ENCODE measurements at places on chromosomes 7 and 10.

DNA sequence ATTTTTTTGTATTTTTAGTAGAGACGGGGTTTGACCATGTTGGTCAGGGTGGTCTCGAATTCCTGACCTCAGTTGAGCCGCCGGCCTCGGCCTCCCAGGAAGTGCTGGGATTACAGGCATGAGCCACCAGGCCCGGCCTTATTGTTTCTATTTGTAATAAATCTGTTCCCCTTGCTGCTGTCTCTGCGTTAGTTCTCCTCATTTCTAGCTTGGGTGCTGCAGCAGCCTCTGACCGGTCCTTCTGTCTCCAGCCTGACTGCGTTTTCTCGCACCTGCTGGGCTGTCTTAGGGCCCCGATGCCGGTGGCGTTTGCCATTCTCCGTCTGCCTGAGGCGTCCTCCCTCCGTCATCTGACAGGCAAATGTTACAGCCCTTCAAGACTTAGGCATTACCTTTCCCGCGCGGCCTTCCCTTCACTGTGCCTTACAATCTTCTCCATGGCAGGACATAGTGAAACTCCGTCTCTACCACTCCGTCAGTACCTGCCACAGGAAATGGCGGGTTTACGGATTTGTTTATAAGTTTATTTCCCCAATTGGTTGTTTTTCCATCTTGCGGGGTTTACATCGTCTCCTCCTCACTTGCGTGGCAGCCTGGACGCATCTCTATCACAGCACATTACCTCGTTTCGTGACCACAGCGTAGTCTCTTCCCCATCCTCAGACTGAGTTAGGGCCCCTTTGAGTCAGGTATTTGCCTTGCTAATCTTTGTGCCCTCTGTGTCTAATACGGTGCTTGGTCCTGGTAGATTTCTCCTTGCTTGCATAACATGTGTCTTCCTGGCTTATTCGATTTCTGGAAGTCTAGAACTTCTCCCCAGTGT lies 2.3 kb upstream of the GIMAP8 start:
- DNase-seq = no peak

DNA sequence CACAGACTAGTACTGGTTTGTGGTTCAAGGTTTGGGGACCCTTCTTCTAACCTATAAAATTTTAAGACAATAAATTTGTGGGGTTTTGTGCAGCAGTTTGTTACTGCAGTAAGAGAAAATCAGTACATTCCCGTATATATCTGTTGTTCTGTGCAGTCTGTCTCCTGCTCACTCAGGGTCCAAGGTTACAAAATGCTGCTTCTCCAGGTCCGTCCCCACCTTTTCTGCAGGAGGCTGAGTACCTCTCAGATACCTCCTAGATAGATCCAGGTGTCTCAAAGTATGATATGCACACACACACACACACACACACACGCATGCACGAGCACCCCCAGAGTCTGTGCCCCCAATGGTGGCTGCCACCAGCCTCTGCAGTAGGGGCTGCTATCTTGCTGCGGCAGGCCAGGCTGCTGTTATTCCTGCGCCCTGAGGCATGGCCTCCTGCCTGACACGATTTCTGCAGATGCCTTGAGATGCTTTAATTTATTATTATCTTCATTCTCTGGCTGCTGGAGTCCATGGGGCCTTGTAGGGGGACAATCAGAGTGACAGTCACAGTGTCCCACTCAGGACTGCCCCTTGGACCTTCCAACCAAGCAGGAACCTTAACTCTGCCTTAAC lies 25.2 kb upstream of the ASL start:
- no peak for DNase-seq

DNA sequence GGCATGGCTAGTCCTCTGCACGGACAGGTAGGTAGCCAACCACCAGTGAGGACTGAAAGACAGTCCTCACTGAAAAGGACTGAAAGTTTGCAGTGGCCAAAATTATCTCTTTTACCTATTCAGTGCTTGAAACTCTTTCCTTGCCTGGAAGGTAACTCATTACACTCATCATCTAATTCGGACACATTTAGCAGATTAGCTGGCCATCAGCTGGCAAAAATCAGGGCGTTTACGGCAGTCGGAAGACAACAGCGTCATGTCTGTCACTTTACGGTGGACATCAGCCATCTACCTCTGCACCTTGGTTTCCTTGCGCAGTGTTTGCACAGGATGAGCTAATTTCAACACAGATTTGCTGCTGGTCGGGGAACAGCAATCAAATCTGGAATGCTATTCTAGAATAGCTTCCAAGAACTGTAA lies 740 bp downstream of the ANXA7 start:
- DNase-seq = peak; percentile 62

GRCh38 chr7:47380325-47381133 lies 201.4 kb downstream of the TNS3 start:
- no peak for DNase-seq

GRCh38 chr10:94264085-94264484 lies 98.7 kb downstream of the NOC3L start:
- DNase-seq = no peak

DNA sequence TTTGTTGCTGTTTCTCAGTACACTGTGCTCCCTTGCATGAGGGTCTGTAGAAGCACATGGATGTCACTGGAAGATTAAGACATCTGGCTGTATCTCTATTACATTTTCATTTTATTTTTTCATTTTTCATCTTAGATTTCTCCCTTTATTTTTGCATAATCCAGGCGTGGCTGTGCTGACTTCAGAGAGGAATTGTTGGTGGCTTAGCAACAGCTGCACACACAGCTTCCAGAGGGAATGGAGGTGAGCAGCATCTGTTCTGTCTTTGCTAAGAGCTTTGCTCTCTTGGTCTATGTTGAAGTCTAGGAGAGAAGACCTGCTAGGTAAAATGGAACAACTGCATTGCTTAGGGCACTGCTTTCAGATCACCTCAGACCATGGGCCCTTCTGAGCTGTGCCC lies 254.4 kb upstream of the SP4 start:
- no peak for DNase-seq

- no peak for DNase-seq
Measured at GRCh38 chr7:113076703-113077102, 9.9 kb downstream of the GPR85 start.

GRCh38 chr10:23345861-23346260 lies 1.3 kb upstream of the C10orf67 start:
- no peak for DNase-seq

DNA sequence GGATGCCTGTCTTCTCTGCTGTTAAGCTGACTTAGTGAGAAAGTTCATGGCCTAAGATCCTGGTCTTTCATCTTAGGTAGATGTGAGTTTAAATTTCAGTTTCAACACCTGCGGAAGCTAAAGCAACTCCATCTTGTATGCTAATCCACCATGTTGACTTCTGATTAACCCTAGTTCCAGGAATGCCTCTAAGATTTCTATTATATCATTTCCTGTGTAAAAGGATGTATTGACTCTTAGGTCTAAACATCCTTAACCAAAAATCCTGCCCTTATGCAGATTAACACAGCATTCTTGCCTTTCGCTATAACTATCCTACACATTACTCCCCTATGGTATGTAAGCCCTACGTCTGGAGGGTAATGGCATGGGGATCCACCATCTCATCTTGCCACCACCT lies 94.4 kb upstream of the CCDC6 start:
- DNase-seq = no peak

GRCh38 chr7:77569514-77570232 lies 32.6 kb downstream of the PTPN12 start:
- DNase-seq = no peak

DNA sequence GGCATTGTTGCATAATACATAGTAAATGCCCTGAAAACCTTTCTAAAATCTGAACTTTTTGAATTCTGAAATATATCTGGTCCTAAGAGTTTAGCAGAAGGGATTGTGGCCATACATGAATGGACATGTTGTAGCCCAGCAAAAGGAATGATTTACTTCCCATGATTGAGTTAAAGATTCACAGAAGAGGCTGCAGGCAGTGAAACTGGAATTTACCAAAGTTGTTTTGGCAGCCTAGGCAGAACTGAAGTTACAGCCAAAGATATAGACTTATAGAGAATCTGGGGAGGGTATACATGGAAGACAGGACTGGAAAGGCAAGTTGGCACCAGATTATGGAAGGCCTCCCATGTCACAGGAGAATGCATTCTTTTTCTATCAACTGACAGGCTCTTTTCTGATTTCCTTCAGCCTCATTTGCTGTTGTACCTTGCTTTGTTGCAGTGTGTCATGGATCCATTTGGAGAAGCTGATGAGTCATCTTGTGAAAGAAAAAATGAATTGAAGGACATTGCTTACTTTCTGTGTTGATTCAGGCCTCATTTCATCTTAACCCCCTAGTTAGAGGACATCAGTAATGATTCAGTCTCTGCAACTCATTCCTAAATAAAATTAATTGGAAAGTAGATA lies 356.2 kb upstream of the LRGUK start:
- DNase-seq = no peak

- DNase-seq = no peak
Measured at GRCh38 chr10:83333566-83333965, 805.7 kb upstream of the GHITM start.

- DNase-seq = no peak
Measured at GRCh38 chr7:127123220-127123619, 129.5 kb downstream of the GRM8 start.

DNA sequence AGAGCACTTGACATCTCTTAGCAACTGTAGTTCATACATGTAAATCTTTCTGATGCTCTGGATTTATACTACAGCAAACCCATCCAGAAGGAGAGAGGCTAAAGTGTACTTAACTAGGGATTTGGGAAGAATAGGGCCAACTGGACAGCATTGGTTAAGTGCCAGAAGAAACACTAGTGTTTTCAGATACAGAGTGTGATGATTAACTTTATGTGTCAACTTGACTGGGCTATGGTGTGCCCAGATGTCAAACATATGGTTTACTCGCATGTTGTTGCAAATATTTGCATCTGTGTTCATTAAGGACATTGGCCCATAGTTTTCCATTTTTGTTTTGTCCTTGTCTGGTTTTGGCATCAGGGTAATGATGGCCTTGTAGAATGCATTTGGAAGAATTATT lies 384.7 kb upstream of the KCND2 start:
- no peak for DNase-seq

DNA sequence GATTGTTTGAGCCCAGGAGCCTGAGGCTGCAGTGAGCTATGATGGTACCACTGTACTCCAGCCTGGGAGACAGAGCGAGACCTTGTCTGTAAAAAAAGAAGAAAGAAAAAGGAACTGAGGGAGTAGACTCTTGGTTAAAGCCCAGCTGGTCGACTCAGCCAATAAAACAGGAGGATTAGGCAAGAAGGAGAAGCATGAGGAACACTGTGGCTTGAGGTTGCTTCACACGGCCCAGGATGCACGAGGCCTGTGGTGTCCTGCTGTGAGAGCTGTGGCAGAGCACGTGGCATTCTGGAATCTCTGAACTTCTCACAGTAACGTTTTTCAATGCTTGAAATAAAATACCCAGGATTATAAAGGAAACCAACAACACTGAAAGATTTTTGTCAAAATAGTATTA lies 93.3 kb downstream of the CUL2 start:
- no peak for DNase-seq

- DNase-seq = no peak
Measured at GRCh38 chr7:16558761-16559302, 32.2 kb downstream of the LRRC72 start.

GRCh38 chr10:60778214-60778970 lies at the start of gene CDK1:
CDK1 (plus strand) TSS chr10:60778478; CDS start chr10:60780166, 1,688 bp downstream.
- peak; percentile 97 for DNase-seq

GRCh38 chr7:51357821-51358220 lies 41.2 kb upstream of the COBL start:
- DNase-seq = no peak

- no peak for DNase-seq
Measured at GRCh38 chr7:72435366-72435765, 23.2 kb upstream of the CALN1 start.

GRCh38 chr10:22475651-22476600 lies 130.6 kb downstream of the SPAG6 start:
- DNase-seq = no peak

DNA sequence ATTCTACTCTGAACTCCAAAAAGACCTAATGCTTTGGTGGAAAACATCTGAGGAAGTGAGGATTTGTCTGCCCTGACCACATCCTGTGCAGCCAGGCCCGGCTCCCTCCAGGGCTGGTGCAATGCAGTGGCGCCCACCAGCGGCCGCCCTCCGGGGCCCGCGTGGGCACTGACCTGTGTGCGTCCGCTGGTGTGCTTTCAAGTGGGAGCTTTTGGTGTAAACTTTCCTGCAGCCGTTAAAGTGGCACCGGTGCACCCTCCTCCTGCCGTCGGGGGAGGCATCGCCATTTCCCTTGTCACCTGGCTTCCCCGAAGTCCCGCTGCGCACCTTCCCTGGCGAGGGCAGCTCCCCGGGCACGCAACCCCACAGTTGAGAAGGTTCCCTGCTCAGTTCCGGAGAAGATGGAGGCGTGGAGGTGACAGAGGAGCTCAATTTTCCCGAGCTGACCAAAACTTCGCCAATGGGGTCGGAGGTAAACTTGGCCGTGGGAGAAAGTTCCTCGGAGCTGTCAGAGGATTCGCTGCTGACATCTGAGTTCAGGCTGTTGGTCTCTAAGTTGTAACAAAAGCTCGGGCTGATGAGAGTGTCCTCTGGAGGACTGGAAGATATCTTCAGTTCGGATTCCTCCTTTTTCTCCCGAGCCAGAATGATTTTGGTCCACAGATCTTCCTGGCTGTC lies 3.4 kb downstream of the KLF6 start:
- DNase-seq = peak; percentile 77

GRCh38 chr7:50068026-50068425 lies 25.0 kb downstream of the ZPBP start:
- no peak for DNase-seq

GRCh38 chr7:4809091-4809591 lies 33.7 kb downstream of the AP5Z1 start:
- DNase-seq = no peak

GRCh38 chr7:76272851-76273497 lies 29.5 kb upstream of the HSPB1 start:
- DNase-seq = no peak

DNA sequence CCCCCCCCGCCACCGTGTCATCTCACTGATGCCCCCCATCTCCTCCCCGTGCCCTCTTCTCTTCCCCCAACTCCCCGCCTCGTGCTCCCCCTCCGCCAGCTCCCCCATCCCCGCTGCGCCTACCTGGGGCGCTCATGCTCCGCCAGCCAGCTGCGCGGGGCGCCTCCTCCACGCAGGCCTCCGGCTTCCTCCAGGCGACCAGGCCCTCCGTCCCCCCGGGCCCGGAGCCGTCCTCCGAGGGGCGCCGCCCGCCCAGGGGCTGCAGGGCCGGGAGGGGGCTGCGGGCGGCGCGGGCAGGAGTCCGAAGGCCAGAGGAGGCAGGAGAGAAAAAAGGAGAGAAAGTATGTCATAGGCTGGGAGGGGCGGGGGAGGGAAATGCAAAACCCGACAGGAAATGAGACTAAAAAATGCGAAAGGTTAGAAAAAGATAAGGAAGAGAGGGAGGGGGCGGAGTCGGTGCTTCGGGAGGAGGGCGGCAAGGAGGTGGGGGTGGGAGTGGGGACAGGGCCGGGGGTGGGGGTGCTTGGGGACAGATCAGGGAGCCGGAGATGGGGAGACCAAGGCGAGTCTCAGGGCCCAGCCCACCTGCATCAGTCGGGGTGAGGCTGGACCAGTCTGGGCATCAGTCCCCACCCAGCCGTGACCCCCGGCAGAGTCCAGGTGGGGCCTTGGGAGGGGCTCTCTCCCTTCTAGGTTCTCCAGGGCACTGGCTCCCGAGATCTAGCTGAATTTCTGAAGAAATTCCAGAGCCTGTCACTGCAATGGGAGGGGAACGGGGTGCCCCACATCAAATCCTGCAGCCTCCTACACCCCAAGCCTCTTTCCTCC lies at the start of gene CARD11:
TSS of gene CARD11 (minus strand) at position 324 of the 828 bp plus-strand sequence. CDS start 85,361 bp downstream, outside the sequence.
- peak; percentile 70 for DNase-seq

GRCh38 chr10:33332183-33333065 lies 2.0 kb downstream of the NRP1 start:
- no peak for DNase-seq

All from activated CD4-positive, alpha-beta memory T cell treated with anti-CD3 and anti-CD28 coated beads, Interleukin-2, amount 10 ng/mL, durations not matched to agents 7 days and 5 days (primary cell).